ENCODE measurements at places on chromosomes 3 and 15.

DNA sequence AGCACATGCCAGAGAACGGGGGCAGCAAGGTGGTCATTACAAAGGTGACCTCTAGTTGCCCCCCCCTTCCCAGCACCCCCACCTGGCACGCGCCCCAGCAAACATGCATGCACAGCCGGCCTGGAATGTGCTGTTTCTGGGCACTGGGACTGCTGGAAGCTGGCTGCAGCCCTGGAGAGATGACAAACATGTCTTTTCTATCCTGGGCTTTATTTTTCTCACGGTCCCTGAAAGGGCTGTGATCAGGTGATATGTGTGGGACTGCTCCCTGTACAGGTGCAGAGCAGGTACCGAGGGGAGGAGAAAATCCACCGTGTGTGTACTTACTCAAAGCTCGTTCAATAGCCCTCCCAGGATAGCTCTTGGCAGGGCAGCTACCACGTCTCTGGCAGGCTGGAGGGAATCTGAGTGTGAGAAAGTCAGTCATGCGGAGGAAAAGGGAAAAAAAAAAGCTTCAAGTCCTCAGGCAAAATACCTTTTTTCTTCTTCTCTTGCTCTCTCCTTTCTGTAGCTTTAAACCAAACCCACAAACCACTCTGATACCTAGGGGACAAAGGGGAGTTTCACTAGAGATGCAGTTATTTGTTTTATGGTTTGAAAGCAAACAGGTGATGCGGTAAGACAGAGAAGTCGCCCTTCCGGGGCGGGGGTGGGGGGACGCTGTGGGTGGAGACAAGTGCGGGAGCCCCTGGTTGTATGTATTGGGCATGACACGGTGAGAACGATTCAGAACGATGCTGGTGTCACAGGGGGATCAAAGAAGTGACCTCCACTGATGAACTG, 5.0 kb upstream of the HES1 start:
- no peak for DNase-seq

DNA sequence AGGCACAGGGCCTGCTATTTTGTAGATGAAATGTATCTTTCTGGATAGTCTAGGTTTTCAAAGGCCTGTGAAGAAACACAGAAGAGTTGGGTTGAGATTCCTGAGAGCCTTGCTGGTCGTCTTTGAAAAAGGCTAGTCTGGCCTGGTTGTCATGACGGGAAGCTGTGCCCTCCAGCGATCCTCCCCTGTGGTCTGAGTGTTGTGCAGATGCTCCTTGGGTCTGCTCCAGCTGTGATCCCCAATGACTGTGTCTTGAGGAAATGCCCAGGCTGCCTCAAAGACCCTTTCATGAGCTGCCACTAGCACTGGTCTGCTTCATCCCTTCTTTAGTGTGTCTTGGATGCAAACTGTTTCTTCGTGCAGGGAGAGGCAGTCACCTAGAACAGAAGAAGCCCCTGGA, 111.0 kb upstream of the SYNPR start:
- DNase-seq: no peak

DNA sequence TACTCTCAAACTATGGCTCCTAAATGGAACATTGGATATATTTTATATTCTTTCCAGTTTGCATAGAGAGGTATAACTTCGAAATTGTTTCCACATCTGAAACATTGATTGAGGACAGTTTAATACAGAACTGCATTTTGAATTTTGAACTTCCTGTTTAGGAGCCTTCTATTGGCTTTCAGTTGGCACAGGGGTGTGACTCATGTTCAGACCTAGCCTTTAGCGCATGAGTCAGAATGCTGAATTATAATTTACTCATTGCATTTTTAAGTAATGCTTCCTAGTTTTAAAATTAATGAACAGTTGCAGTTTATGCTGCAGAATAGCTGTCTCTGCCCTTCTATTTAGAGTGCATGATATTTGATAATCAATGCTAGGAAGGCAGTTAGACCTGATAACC, 751.7 kb downstream of the CADM2 start:
- DNase-seq: no peak

DNA sequence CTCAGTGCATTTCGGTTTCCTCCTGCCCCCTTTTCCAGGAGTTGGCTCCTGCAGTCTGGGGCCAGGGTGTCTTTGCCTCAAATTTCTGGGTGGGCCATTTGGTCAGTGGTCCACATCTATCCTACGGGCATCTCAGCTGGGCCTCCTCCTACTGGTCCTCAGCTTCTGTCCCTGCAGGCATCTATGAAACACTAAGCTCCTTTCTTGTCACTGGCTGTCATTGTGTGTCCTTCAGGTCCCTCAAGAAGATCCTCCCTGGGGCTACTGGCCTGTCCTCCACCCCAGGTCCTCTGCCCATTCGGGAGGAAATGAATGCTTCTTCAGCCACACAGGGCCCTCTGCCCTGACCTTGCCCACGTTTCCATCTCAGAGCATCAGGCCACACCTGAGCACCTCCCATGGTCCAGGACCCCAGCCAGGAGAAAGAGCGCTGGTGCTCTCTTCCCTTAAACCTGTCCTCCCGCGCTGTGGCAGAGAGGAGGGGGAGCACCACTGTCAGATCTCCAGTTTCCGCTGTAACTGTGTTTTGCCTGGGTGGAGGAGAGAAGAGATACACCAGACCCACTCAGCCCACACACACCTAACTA, 1.8 kb downstream of the PRR23E start:
- no peak for DNase-seq

GRCh38 chr3:31213869-31214486, 318.7 kb upstream of the STT3B start:
- no peak for DNase-seq

- no peak for DNase-seq
Observed at GRCh38 chr15:59313641-59314332, 58.9 kb downstream of the MYO1E start.

- no peak for DNase-seq
Observed at GRCh38 chr15:77991029-77991406, 86.5 kb downstream of the TBC1D2B start.

GRCh38 chr3:53236112-53236841, 19.5 kb downstream of the TKT start:
- DNase-seq: no peak

Measured in stimulated activated CD8-positive, alpha-beta memory T cell treated with anti-CD3 and anti-CD28 coated beads, Interleukin-4, amount 100 ng/mL, for 4 hours (primary cell).